Activated naive CD4-positive, alpha-beta T cell treated with anti-CD3 and anti-CD28 coated beads, Interleukin-2, amount 50 U/mL, for 72 hours (primary cell): ENCODE measurements at places on chromosomes 12 and 14. TPM values are rescaled to one million over a fixed set of nuclear protein-coding genes. Genes with fewer than 3 reads are reported as not detected.

IFT43 gene
- 9.7 TPM for total RNA-seq

IL22 gene
- 8.4 TPM for total RNA-seq

SYCP3 gene
- not detected for total RNA-seq

FRS2 gene
- 13.1 TPM for total RNA-seq

NPFF gene
- total RNA-seq, result not detected

DNAH10 gene
- 0.27 TPM for total RNA-seq

TSPAN9 gene
- total RNA-seq, result 0.97 TPM

ENTPD5 gene
- total RNA-seq, result 3.1 TPM

TDRD9 gene
- 0.68 TPM for total RNA-seq

CDC42BPB gene
- 3.4 TPM for total RNA-seq

TAS2R14 gene
- 3.0 TPM for total RNA-seq

TESPA1 gene
- 95.8 TPM for total RNA-seq

GLS2 gene
- total RNA-seq, result 4.4 TPM

OR6C65 gene
- not detected for total RNA-seq

FGF6 gene
- total RNA-seq, result not detected

RPL10L gene
- not detected for total RNA-seq

EML5 gene
- total RNA-seq, result 2.9 TPM

MARK3 gene
- total RNA-seq, result 91.4 TPM

LLPH gene
- 26.4 TPM for total RNA-seq

MAX gene
- 107 TPM for total RNA-seq

IL31 gene
- not detected for total RNA-seq

ITFG2 gene
- 39.1 TPM for total RNA-seq

BAZ2A gene
- 113 TPM for total RNA-seq

TAS2R8 gene
- not detected for total RNA-seq

MDGA2 gene
- not detected for total RNA-seq

WSCD2 gene
- not detected for total RNA-seq

GPR68 gene
- total RNA-seq, result 12.7 TPM

NR4A1 gene
- total RNA-seq, result 76.0 TPM

PDZRN4 gene
- not detected for total RNA-seq

POU6F1 gene
- total RNA-seq, result 7.3 TPM

OLR1 gene
- not detected for total RNA-seq

HNF1A gene
- not detected for total RNA-seq

RD3L gene
- total RNA-seq, result not detected

PROX2 gene
- 0.93 TPM for total RNA-seq

KRT86 gene
- total RNA-seq, result not detected

REP15 gene
- total RNA-seq, result 0.20 TPM

NRL gene
- total RNA-seq, result 2.9 TPM

TMEM179 gene
- 0.23 TPM for total RNA-seq

TPPP2 gene
- total RNA-seq, result not detected

AICDA gene
- not detected for total RNA-seq

TAS2R7 gene
- total RNA-seq, result not detected

LRP1-AS gene
- total RNA-seq, result not detected

CEP170B gene
- total RNA-seq, result 6.0 TPM

KLHL33 gene
- total RNA-seq, result 0.04 TPM

GALNT9 gene
- total RNA-seq, result 0.41 TPM

MFAP5 gene
- total RNA-seq, result not detected

TMCC3 gene
- not detected for total RNA-seq

CLEC4D gene
- not detected for total RNA-seq

ZFHX2 gene
- total RNA-seq, result 2.5 TPM

COX8C gene
- total RNA-seq, result not detected

CFAP73 gene
- total RNA-seq, result 0.98 TPM

LMO3 gene
- not detected for total RNA-seq

GPR84 gene
- 2.0 TPM for total RNA-seq

DPPA3 gene
- not detected for total RNA-seq
